Non-pigmented ciliary epithelial cell (primary cell): ENCODE measurements at places on chromosomes 12 and 14.
A peak's percentile ranks its signal among the peaks of the same experiment; 100 is the strongest.

DNA sequence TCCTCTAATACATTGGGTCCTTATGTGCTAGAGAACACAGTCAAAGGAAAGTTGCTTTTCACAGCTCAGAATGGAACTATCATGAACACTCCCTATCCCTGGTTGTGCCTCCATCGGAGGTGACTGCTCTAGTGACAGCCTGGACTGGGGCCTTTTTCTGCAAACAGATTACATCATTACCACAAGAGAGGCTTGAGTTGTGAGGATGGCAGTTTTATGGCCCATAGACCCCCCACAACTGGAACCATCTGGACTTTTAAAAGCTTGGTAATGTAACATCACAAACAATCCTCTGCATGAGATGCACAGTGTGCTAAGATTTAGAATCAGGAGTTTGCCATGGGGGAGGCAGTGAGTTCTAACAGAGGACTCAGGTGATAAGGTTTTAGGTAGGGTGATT, 46.6 kb upstream of the WSCD2 start:
- DNase-seq: no peak

- no peak for DNase-seq
Observed at GRCh38 chr12:121326996-121327674, 25.1 kb downstream of the ANAPC5 start.

DNA sequence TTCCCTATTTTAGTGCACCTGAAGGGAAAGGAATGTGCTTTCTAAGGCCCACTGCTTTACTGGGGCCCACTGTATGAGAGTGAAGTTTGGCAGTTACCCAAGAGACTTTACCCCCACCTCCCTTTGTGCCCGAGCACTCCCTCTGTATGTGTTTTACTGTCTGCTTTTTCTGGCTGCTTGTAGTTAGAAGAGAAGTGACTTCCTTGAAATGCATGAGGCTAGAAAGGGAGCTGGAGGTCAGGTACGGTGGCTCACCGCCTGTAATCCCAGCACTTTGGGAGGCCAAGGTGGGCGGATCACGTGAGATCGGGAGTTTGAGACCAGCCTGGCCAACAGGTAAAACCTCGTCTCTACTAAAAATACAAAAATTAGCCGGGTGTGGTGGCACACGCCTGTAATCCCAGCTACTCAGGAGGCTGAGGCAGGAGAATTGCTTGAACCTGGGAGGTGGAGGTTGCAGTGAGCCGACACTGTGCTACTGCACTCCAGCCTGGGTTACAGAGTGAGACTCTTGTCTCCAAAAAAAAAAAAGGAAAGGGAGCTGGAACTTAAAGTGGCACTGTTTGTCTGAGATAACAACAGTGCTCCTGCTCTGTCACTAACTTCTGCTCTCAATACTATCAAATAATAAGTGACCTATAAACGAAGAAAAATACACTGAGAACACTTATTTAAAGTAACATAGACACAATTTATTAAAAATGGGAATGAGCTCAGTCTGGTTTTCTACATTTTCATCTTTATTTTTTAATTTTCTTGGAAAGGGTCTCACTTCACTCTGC, 5.8 kb downstream of the TRIP11 start:
- DNase-seq: no peak

DNA sequence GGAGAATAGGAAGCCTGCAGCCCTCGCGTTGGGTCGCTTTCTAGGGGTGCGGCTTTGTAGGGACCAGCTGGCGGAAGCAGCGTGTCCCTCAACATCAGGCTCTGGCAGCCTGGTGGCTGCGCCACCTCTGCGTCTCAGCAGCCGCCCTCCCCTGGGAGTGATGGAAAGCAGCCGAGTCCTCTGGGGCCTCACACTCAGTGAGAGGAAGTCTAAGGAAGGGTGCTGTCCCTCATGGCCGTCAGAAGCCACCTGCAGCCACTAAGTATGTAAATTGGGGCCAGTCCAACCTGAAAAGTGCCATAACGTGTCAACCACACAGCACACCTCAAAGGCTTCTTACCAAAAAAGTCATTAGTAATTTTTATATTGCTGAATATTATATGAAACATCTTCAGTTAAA, 80.3 kb downstream of the WDR20 start:
- DNase-seq: no peak

DNA sequence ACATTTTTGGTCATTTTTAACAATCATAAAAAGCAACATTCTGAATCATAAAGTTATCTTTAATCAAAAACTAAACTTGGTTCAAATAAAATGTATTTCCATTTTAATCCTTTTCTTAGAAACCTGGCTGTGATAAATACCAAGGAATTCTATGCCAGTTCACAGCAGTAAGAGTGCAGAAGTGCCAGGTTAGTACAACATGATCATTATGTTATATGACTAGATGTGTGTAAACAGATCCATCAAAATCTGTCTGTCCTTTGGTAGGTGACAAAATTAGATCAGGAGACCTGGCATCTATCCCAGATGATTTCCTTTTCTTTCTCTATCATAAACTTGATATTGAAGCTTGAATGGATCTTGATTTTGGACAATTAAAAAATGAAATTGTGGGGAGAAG, 200.6 kb upstream of the STXBP6 start:
- DNase-seq: no peak

DNA sequence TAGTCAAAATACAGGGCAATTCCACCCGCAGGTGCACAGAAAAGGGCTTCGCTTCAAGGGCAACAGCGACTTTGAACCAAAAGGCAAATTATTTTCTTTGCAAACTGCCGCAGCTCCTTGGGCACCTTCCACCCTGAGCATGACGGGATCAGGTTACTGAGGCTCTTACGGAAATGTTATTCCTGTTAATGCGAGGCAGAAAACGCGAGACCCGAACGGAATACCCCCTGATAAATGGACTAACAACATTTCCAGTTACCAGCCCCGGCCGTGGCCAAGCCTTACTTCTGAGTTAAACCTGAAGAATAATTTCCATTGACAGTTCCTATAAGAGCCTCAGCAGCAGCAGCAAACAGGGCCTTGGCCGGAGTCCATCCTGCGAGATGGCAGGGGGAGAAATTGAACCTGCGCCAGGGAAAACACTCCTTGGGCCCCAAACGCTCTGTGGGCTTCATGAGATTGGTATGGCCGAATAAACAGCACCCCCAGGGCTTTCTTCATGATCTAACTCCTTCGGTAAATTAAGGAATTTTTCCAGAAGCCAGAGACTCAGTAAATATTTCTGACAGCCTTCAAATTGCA, 70.0 kb upstream of the DICER1 start:
- DNase-seq: peak; percentile 27

DNA sequence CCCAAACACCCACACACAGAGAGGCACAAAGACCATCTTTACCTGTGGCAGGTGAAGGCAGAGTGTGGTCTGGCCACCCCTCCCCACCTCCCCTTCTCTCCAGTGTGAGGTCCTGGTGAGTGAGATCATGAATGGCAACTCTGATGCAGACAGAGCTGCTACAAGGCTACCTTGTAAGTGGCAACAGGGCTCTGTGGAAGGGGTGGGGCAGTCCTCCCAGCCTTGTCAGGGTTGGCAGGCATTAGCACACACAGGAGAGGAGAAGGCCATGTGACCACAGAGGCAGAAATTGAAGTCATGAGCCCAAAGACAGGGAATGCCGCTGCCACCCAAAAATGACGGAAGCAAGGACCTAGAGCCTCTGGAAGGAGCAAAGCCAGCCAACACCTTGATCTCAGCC, 30.7 kb downstream of the VWF start:
- DNase-seq: no peak

- DNase-seq: no peak
Observed at GRCh38 chr14:68284834-68285233, 465.3 kb downstream of the RAD51B start.

DNA sequence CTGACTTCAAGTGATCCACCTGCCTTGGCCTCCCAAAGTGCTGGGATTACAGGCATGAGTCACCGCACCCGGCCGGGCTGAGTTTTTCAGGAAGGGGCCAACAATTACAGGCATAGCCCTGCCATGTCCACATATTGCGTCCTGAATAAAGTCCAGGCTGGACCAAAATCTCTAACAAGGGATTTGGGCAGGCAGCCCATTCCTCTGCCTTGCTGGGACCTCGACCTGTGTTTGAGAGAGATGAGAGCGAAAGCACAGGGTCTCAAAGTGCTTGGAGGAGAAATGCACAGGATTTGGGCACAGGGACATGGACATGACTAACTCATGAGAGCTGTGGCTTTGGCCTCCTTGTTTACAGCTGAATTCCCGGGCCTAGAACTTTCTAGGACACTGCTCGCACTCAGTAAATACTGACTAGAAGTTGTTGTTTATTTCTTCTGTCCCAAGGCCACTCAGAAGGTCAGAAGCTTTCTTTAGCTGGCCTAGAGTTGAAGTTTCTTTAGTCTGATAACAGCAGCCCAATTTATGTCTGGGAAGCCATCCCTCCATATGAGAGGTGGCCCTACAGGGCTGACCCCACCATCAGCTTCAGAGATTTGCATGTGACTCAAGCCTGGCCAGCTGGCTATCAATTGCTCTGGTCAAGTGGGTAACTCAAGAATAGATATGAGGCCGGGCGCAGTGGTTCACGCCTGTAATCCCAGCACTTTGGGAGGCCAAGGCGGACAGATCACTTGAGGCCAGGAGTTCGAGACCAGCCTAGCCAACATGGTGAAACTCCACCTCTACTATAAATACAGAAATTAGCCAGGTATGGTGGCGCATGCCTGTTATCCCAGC, 11.7 kb downstream of the CAMKK2 start:
- DNase-seq: no peak

DNA sequence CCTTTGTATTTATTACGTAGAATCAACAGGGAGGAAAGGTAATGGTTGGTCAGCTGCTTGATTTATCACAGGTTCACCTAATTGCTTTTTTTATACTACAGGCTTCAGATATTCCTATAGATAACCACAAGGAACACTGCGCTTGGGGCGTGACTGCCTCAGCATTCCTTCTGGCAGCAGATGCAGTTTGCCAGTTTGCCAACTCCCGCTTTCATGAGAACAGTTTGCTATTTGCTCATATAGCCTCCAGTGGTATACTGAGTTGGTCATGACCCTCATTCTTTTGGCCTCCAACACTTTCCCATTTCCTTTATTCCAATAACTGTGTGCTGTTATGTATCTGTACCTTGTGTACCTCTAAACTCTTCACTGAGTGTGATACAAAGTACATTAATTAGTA, 38.6 kb upstream of the ACSM4 start:
- no peak for DNase-seq

- no peak for DNase-seq
Observed at GRCh38 chr14:61516964-61517653, 178.2 kb upstream of the HIF1A start.

- DNase-seq: no peak
Observed at GRCh38 chr14:64758025-64758521, 53.8 kb downstream of the PLEKHG3 start.

DNA sequence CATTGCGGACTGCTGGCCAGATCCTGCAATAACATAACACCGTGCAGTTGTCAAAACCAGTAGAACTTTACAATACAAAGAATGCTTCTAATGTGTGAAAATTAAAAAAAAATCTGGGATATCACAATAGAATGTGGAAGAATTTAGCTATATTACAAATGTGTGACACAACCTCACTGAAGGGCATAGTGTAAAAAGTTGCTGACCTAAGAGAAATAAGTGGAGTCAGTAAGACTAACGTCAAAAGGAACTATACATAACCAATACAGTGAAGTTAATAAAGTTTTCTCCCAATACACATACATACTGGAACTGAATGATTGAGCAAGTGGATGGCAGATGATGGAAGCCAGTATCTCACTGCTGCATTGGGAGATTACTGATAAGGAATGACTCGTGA, 12.4 kb downstream of the OR6C74 start:
- no peak for DNase-seq

DNA sequence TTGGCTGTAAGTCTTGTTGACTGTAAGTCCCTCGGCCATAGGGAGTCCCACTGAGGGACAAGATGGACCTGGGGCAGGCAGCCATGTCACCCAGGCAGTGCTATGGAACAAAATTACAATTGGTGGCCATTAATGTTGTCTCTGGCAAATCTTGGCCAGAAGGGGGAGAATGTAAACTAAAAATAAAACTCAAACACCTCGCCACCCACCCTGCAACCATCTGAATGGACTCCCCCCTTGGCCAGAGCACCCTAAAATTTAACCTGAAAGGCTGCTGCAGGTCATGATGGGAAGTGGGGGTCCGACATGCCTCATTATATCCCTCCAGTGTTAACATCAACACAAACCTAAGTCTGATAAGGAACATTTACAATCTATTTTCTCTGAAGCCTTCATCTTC, 8.2 kb downstream of the SLC22A17 start:
- DNase-seq: no peak

- DNase-seq: no peak
Observed at GRCh38 chr12:26871985-26872384, 39.0 kb upstream of the ITPR2 start.

- peak; percentile 75 for DNase-seq
Observed at GRCh38 chr12:33587354-33587753, 147.7 kb upstream of the SYT10 start.

GRCh38 chr12:53205747-53206419, 1.2 kb downstream of the ITGB7 start:
- DNase-seq: peak; percentile 68

DNA sequence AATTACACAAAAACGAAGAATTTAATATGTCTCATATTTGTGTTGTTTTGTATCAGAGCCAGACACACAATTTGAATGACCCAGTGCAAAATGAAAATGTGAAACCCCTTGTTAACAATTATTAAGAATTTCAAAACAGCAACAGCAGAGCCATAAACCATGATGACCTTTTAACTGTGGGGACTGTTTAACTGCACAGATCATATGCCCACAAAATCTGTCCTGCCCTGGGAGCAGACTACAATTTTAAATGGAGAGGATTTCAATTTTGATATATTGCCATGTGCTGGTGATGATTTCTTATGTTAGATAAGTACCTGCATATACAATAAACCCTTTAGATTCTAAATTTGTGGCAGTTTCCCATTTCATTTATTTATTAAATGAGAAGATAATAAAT, 455.5 kb upstream of the MGAT4C start:
- no peak for DNase-seq

DNA sequence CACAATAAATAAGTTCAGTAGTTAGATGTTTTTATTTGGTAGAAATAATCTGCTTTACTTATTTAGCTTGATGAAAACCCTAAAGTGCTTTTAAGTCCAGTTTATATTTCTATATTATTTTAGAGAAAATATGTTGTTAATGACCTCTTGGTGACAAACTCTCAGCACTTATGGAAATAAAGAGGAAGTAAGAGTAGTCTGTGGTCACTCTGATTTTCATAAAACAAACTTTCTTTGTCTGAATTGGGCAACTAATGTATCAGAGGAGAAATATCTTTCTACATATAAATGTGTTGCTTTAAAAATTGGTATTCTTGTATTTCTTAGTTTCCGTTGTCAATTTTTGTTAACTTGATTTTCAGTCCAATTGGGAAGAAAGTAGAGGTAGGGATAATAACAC, 878.9 kb upstream of the SEL1L start:
- DNase-seq: no peak

DNA sequence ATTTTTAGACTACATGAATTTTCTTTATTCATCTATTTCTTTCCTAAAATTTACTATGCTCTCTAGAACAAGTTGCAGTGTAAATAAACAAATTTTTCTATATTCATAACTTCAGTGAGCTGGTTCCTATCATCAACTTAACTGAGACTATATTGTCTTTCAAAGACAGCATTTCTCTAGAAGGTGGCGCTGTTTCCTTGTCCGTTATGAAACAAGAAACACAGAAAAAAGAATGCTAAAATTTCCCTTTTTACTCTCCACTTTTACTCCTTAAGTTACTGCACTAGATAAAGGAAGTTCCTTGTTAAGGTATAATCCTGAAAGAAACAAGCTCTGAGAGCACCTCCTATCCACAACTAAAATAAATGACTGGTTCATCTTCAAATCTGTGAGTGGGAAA, 8.2 kb upstream of the CLEC2A start:
- no peak for DNase-seq

GRCh38 chr14:28952666-28953065, 186.1 kb downstream of the FOXG1 start:
- no peak for DNase-seq

- DNase-seq: no peak
Observed at GRCh38 chr14:64419003-64419402, 30.9 kb downstream of the MTHFD1 start.
